ENCODE measurements at places on chromosomes 1 and 21.

- H3K4me3 ChIP-seq = peak overlapping the region; percentile 93
- H3K36me3 ChIP-seq = peaks cover 2% of the 10 kb centered on the region
- ATAC-seq = peak; percentile 60
- H3K27me3 ChIP-seq = no peaks in the 10 kb centered on the region
- peak overlapping the region; percentile 81 for H3K27ac ChIP-seq
These were observed 611 bp upstream of the PIK3C2B start for GRCh38 chr1:204495078-204495753.

DNA sequence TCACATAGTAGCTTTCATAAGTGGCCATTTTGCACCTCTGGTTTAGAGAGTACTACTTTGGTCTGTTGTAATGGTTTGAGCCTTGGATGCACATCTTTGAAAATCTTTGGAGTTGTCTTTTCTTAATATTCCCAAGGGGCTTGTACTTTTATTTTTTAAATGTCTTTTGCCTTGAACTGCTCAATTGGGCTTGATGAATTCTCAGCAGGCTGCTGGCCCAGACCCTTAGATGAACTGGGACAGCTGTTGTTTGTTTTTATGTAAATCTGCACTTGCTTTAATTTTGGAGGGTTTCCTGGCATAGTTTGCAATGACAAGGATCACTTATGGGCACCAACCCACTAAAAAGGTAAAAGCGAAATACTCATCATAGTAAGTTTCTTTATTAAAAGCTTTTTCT, 24.9 kb downstream of the NGF start:
- H3K27ac ChIP-seq = no peak overlapping the region
- H3K27me3 ChIP-seq = peaks cover 4% of the 10 kb centered on the region
- H3K4me1 ChIP-seq = no peaks in the 10 kb centered on the region
- no peak overlapping the region for H3K4me3 ChIP-seq

- H3K27ac ChIP-seq = no peak overlapping the region
- H3K4me1 ChIP-seq = no peaks in the 10 kb centered on the region
- no peak for ATAC-seq
These were observed 81.2 kb upstream of the WNT4 start for GRCh38 chr1:22224091-22224490.

DNA sequence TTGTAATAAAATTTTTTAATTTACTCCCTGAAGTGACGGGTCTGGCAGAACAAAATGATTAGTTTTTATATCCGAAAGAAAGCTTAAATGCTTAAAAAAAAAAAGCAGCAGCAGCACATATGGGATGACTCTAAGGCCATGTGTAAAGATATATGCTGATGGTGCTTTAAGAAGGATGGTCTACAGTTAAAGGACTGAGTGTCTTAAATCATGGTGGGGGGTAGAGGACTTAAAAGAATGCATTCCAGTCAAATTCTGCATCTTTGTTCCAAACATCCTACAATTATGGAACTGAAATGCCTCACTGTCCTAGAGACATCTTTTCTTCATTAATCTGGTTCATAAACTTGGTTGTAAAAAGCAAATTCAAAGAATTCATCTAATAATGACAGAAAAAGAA, 7.0 kb downstream of the KDM5B start:
- H3K4me1 ChIP-seq = peaks cover 54% of the 10 kb centered on the region
- H3K36me3 ChIP-seq = peaks cover 7% of the 10 kb centered on the region
- no peak overlapping the region for H3K4me3 ChIP-seq
- H3K27me3 ChIP-seq = no peaks in the 10 kb centered on the region

GRCh38 chr21:34930971-34931370, 118.1 kb downstream of the RUNX1 start:
- H3K27ac ChIP-seq = no peak overlapping the region
- H3K36me3 ChIP-seq = peaks cover 6% of the 10 kb centered on the region
- no peak overlapping the region for H3K4me3 ChIP-seq
- H3K27me3 ChIP-seq = no peaks in the 10 kb centered on the region
- ATAC-seq = no peak

DNA sequence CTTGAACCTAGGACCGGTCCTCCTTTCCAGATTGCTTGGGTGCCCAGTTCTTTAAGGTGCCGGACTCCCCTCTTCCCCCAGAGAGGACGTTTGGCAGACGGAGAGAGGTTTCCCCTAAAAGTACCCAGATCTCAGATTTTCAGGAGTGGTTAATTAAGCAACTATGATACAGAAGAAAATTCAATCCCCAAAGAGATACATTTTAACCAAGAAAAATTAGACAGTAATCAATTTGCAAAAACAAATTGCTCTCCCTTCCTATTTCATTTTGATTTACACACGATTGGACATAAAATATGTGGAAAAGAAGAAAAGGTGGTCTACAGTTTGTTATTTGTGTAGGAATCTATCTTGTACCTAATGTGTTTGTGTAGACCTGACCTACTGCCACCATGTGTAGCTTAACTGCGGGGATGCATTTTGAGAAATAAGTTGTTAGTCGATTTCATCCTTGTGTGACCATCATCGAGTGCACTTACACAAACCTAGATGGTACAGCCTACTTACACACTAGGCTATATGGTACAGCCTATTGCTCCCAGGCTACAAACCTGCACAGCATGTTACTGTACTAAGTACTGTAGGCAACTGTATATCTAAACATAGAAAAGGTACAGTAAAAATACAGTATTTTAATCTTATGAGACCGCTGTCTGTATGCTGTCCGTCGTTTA, 755 bp downstream of the RPAP2 start:
- H3K4me3 ChIP-seq = peak overlapping the region; percentile 95
- no peaks in the 10 kb centered on the region for H3K27me3 ChIP-seq
- H3K4me1 ChIP-seq = peaks cover 33% of the 10 kb centered on the region
- peak overlapping the region; percentile 96 for H3K27ac ChIP-seq
- H3K36me3 ChIP-seq = peaks cover 20% of the 10 kb centered on the region

GRCh38 chr1:190849346-190849745, 371.7 kb upstream of the BRINP3 start:
- no peaks in the 10 kb centered on the region for H3K4me1 ChIP-seq
- no peaks in the 10 kb centered on the region for H3K36me3 ChIP-seq
- no peak overlapping the region for H3K27ac ChIP-seq
- no peak for ATAC-seq

GRCh38 chr21:18951271-18952038, 547.9 kb upstream of the TMPRSS15 start:
- ATAC-seq = peak; percentile 41
- H3K27me3 ChIP-seq = no peaks in the 10 kb centered on the region
- no peaks in the 10 kb centered on the region for H3K36me3 ChIP-seq

GRCh38 chr21:32597205-32597604, 11.9 kb upstream of the TCP10L start:
- no peaks in the 10 kb centered on the region for H3K27me3 ChIP-seq
- H3K4me1 ChIP-seq = peaks cover 17% of the 10 kb centered on the region
- H3K4me3 ChIP-seq = no peak overlapping the region
- ATAC-seq = no peak
- H3K27ac ChIP-seq = no peak overlapping the region

GRCh38 chr1:43705982-43706597, 1.2 kb upstream of the ST3GAL3 start:
- peak overlapping the region; percentile 75 for H3K27ac ChIP-seq
- no peaks in the 10 kb centered on the region for H3K27me3 ChIP-seq
- no peak for ATAC-seq
- peak overlapping the region; percentile 92 for H3K4me3 ChIP-seq
- H3K4me1 ChIP-seq = peaks cover 39% of the 10 kb centered on the region
- H3K36me3 ChIP-seq = peaks cover 45% of the 10 kb centered on the region

GRCh38 chr1:226979115-226979516, 39.0 kb downstream of the COQ8A start:
- no peak for ATAC-seq
- no peak overlapping the region for H3K27ac ChIP-seq
- H3K4me3 ChIP-seq = no peak overlapping the region
- no peaks in the 10 kb centered on the region for H3K27me3 ChIP-seq
- no peaks in the 10 kb centered on the region for H3K4me1 ChIP-seq

DNA sequence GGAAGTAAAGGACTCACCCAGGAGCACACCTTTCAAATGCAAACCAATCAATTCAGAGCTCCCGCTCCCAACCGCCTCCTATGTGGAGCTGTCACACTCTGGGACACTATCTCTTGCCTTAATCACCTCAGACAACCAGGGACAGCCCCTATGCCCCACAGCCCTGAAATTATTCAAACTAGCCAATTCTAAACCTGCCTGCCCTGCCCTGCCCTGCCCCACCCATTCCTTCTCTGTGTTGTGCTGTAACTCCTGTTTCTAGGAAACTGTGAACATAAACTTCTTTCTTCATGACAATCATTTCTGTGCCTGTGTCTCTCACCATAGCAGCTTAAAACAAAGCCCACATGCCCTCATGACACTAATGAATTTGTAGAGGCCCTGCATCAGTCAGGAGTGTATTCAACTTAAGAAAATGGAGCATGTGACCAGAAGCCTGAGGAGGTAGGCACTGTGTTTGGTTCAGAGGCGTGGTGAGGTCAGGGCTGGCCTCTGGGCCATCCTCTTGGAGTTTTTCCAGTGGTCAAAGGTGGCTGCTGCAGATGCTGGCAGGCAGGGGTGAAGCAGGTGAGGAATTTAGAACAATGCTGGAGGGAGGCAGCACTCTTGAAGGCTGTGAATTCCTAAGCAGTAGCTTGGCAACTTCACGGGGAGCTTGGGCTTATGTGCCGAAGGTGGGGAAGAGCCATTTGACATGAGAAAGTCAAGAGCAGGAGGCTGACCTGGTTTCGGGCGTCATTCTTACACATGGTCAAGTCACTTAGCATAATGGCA, 74.5 kb downstream of the RHOU start:
- H3K27ac ChIP-seq = no peak overlapping the region
- ATAC-seq = no peak
- peaks cover 11% of the 10 kb centered on the region for H3K27me3 ChIP-seq

DNA sequence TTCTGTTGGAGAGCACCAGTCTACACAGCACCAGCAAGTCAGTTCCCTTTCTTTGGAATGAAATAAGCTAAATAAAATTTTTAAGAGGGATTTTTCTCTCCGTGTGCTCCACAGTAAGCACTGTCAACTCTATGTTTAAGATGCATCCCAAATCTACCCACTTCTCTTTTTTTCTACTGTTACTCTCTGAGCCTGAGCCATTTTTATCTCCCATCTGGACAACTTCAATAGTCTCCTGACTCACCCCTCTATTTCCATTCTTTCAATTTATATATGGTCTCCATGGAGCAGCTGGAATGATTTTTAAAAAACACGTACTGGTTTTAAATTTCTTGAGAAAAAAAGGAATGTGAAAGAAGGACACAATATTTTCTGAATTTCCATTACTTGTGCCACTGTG, 24.7 kb upstream of the CCT8 start:
- no peaks in the 10 kb centered on the region for H3K27me3 ChIP-seq
- no peak overlapping the region for H3K4me3 ChIP-seq
- no peak for ATAC-seq
- no peak overlapping the region for H3K27ac ChIP-seq
- H3K36me3 ChIP-seq = peaks cover 32% of the 10 kb centered on the region

- peaks cover 13% of the 10 kb centered on the region for H3K4me1 ChIP-seq
- H3K4me3 ChIP-seq = no peak overlapping the region
- H3K36me3 ChIP-seq = no peaks in the 10 kb centered on the region
- no peak overlapping the region for H3K27ac ChIP-seq
- peaks cover 2% of the 10 kb centered on the region for H3K27me3 ChIP-seq
These were observed 22.2 kb upstream of the ALG14 start for GRCh38 chr1:95094923-95095322.

DNA sequence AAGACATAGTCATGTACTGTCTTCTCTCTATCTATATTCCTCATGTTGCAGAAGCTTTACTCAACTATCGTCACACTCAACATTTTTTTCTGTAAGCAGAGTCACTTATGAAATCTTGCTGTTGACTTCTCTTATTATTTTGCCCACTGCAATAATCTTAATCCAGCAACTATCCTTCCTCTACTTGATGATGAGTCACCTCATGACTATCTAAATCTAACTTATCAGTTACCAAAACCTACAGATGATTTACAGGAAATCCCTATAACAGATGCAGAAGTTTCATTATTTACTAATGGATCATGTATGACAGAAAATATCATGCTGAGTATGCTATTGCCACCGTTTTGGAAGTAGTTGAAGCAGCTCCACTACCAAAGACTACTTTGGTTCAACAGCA, 378.9 kb downstream of the DUSP10 start:
- no peak for ATAC-seq
- no peak overlapping the region for H3K4me3 ChIP-seq
- H3K36me3 ChIP-seq = no peaks in the 10 kb centered on the region
- H3K4me1 ChIP-seq = no peaks in the 10 kb centered on the region
- H3K27ac ChIP-seq = no peak overlapping the region
- H3K27me3 ChIP-seq = no peaks in the 10 kb centered on the region

DNA sequence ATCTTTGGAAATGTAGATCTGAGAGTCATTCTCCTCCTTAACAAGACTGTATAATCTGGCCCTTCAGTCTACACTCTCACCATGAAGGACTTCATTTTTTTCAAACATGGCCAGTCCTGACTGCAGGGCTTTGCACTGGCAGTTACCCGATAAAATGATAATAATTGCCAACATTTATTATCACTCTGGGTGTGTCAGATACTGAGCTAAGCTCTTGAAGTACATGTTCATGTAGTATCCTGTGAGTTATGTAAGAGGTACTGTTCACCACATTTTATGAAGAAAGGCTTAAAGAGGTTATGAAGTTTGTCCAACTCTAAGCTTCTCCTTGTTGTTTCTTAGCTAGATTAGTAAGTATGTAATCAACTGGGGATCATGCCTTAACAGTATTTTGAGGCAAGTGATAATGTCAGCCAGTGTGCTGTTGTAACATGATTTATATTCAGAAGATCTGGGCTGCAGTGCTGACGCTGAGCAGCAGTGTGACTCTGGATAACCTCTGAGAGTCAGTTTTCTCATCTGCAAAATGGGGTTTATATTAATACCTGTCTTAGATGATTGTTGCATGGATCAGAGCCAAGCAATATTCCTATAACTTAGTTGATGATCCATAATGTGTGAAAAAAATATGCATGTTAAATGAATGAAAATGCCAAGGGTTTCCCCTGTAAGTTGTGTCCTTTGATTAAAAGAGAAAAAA, 42.1 kb upstream of the LEPR start:
- H3K36me3 ChIP-seq = peaks cover 5% of the 10 kb centered on the region
- peaks cover 40% of the 10 kb centered on the region for H3K27me3 ChIP-seq
- H3K4me1 ChIP-seq = no peaks in the 10 kb centered on the region
- ATAC-seq = no peak

- peaks cover 37% of the 10 kb centered on the region for H3K4me1 ChIP-seq
- ATAC-seq = no peak
- peak overlapping the region; percentile 65 for H3K27ac ChIP-seq
- no peaks in the 10 kb centered on the region for H3K36me3 ChIP-seq
- H3K4me3 ChIP-seq = no peak overlapping the region
These were observed 30.8 kb downstream of the IER5 start for GRCh38 chr1:181119093-181119989.

DNA sequence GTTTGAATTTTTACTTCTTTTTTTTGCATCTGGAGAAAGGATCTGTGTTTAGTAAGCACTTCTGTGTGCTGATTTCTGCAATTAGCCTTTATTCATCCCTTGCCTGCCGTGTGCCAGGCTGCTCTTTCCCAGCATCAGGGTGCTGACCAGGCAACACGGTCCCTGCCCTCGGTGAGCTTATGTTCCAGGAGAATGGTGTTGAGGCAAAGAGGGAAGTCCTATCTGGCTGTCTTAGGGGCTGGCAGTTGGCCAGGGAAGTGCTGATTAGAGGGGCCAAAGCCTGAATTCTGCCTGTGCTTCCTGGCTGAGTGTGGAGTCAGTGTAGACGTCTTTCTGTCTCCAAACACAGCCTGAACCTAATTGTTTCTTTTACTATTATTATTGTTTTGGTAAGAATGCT, 187.1 kb downstream of the CAMTA1 start:
- H3K36me3 ChIP-seq = no peaks in the 10 kb centered on the region
- no peak overlapping the region for H3K4me3 ChIP-seq
- no peak overlapping the region for H3K27ac ChIP-seq
- no peak for ATAC-seq
- peaks cover 58% of the 10 kb centered on the region for H3K27me3 ChIP-seq
- H3K4me1 ChIP-seq = peaks cover 5% of the 10 kb centered on the region

- H3K27me3 ChIP-seq = no peaks in the 10 kb centered on the region
- peak; percentile 75 for ATAC-seq
- no peaks in the 10 kb centered on the region for H3K36me3 ChIP-seq
- H3K4me1 ChIP-seq = peaks cover 39% of the 10 kb centered on the region
- H3K27ac ChIP-seq = peak overlapping the region; percentile 93
These were observed 486 bp upstream of the DSTYK start for GRCh38 chr1:205211839-205212536.
